ENCODE measurements at places on chromosomes 6 and 20.

- no peak for DNase-seq
Measured at GRCh38 chr6:119096721-119097565, 18.5 kb upstream of the FAM184A start.

GRCh38 chr6:138666636-138667035 is 106.9 kb upstream of the CCDC28A start:
- no peak for DNase-seq

GRCh38 chr6:21588481-21589351 is 4.8 kb upstream of the SOX4 start:
- DNase-seq = no peak

GRCh38 chr6:127100510-127101140 is 17.8 kb upstream of the RSPO3 start:
- DNase-seq = no peak

DNA sequence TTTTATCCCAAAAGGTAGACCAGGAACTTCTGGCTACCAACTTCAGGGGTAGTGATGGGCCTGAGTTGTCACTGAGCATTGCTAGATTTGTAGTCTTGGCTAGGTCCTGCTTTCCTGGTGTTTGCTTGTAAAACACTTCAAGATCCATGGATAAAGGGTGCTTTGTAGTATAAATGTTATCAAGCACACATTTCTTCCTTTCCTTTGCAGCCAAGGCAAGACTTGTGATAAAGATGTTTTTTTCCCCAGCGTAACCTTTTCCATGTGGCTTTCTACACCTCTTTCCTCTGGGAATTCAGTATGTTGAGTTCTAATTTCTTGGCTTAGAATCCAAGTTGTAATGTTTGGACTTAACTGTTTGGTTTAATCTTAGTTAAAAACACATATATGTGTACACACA is 122.8 kb upstream of the CLDN20 start:
- no peak for DNase-seq

- DNase-seq = no peak
Measured at GRCh38 chr20:35312318-35312717, 20.1 kb upstream of the FAM83C start.

DNA sequence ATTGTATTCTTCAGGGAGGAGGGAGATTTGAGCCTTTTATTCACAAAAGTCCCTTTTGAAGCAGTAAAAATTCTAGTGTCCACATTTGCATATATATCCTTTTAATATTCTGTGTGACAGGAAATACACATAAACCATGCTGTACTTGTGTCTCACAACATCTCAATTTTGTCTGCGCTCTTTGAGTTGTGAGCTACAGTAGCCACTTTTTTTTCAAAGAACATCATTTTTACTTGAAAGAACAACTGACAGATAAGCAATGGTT is 21.3 kb downstream of the LMBRD1 start:
- no peak for DNase-seq

Data from activated CD8-positive, alpha-beta memory T cell treated with anti-CD3 and anti-CD28 coated beads for 1 hour (primary cell).